Fibroblast of lung (primary cell): ENCODE measurements at places on chromosomes 4 and X. TPM values are rescaled to one million over a fixed set of nuclear protein-coding genes. Genes with fewer than 3 reads are reported as not detected.

ITIH6 gene
- not detected in 2 replicates for polyA plus RNA-seq

- no peaks in the 10 kb centered on the region for H3K36me3 ChIP-seq
- no peaks in the 10 kb centered on the region for H3K27me3 ChIP-seq
- H3K27ac ChIP-seq = no peak overlapping the region
- H3K4me3 ChIP-seq = no peak overlapping the region
These were observed 223.0 kb upstream of the EPHA5 start for GRCh38 chr4:65893271-65893670.

GRCh38 chr4:118801895-118802575, 33.9 kb downstream of the SEC24D start:
- H3K27me3 ChIP-seq = no peaks in the 10 kb centered on the region
- no peak for DNase-seq
- no peak overlapping the region for H3K4me3 ChIP-seq
- H3K27ac ChIP-seq = no peak overlapping the region
- no peaks in the 10 kb centered on the region for H3K4me1 ChIP-seq
- H3K36me3 ChIP-seq = peaks cover 31% of the 10 kb centered on the region

DNA sequence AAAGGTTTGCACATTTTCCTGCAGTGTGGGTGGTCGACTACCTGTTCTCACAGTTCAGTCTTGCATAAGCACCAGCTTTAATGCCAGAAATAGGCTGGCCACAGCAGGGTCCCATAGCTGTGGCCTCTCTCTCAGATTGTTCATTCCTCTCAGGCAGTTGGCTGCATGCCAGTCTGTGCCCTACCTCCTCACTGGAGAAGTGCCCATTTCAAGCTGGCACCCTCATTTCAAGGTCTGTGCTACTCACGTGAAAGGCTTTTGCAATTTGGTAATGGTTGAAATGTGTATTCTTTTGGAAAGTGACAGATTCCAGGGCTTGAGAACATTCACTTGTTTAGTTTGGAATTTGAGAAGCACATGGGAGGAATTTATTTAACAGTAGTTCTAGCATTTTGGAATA, 28.9 kb upstream of the MTMR1 start:
- no peak for DNase-seq
- no peaks in the 10 kb centered on the region for H3K36me3 ChIP-seq
- H3K27ac ChIP-seq = no peak overlapping the region

DNA sequence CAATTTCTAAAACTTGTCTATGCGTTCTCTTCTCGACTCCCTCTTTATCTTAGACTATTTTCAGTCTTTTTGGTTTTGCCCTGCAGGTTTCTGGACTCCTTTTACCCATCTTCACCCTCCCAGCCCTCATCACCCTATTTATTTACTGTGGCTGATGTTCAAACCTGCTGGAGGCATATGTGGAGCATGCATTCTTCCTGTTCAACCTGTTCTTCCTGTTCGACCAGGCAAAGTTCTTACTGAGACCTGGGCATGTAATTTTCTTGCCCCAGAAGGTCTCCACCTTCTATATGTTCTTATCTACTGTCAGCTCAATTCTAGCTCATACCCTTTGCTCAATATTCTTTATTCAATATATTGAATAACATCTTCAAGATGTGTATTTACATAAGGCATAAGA, 69.4 kb upstream of the AGA start:
- no peak overlapping the region for H3K4me3 ChIP-seq
- H3K27ac ChIP-seq = no peak overlapping the region
- H3K4me1 ChIP-seq = no peaks in the 10 kb centered on the region
- DNase-seq = no peak
- no peaks in the 10 kb centered on the region for H3K36me3 ChIP-seq

DNA sequence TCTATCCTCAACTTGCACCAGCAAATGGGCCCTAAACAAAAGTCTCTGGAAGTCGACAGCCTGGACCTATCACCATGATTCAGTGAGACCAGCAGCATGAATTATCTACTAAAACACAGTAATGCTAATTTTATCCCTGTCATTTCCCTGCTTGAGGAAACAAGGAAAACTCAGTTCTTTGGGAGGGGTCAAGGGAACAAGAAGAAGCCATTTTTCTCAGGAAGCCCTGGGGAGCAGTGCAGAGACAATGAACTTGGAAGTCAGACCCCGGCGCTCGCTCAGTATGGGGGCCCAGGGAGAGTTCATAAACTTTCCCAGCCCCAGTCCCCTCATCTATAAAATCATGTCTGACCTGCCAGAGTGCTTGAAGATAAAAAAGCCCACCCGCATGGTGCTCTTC, 50.4 kb downstream of the DCTD start:
- H3K4me1 ChIP-seq = no peaks in the 10 kb centered on the region
- no peak for DNase-seq
- H3K36me3 ChIP-seq = no peaks in the 10 kb centered on the region
- H3K4me3 ChIP-seq = no peak overlapping the region
- no peak overlapping the region for H3K27ac ChIP-seq

PCYT1B gene
- polyA plus RNA-seq = 0.14 and 0.34 TPM in 2 replicates

GRCh38 chr4:46955601-46956000, 37.8 kb downstream of the GABRA4 start:
- DNase-seq = no peak
- no peaks in the 10 kb centered on the region for H3K4me1 ChIP-seq
- no peak overlapping the region for H3K4me3 ChIP-seq

GRCh38 chrX:17842769-17843525, 18.2 kb downstream of the RAI2 start:
- no peaks in the 10 kb centered on the region for H3K4me1 ChIP-seq
- no peak overlapping the region for H3K4me3 ChIP-seq
- H3K27me3 ChIP-seq = no peaks in the 10 kb centered on the region
- H3K36me3 ChIP-seq = no peaks in the 10 kb centered on the region
- H3K27ac ChIP-seq = no peak overlapping the region

DNA sequence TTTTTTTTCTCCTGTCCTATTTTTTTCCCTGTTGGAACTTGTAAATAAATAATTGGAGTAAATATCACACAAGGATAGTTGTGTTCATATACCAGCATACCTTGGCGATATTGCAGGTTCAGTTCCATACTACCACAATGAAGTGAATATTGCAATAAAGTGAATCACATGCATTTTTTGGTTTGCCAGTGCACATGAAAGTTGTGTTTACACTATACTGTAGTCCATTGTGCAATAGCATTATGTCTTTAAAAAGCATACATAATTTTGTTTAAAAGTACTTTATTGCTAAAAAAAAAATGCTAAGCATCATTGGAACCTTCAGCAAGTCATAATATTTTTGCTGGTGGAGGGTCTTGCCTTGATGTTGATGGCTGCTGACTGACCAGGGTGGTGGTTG, 88.6 kb downstream of the GSTCD start:
- no peaks in the 10 kb centered on the region for H3K4me1 ChIP-seq
- H3K27ac ChIP-seq = no peak overlapping the region
- DNase-seq = peak; percentile 60
- no peaks in the 10 kb centered on the region for H3K27me3 ChIP-seq

DNA sequence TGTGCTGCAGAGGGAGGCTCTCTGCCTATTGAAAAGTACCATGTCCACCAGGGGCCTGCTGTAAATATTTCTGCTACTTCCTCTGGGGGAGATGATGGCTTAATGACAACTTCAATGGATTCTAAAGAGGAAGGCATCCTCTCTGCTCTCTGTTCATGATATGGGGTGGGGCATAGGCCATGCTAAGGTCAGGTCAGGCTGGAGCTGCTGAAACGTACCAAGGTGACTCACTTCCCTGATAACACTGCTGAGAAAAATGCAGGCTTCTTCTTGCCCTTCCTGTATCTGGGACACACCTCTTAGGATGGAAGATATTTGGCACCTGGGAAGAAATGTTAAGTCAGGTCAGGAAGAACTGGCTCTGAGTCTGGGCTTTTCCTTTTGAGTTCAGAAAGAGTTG, 31.5 kb downstream of the HS3ST1 start:
- no peaks in the 10 kb centered on the region for H3K27me3 ChIP-seq
- H3K4me1 ChIP-seq = no peaks in the 10 kb centered on the region
- DNase-seq = no peak
- H3K4me3 ChIP-seq = no peak overlapping the region
- no peaks in the 10 kb centered on the region for H3K36me3 ChIP-seq

IQCM gene
- 0.03 TPM in 1 of 2 replicates, not detected in the other for polyA plus RNA-seq

DNA sequence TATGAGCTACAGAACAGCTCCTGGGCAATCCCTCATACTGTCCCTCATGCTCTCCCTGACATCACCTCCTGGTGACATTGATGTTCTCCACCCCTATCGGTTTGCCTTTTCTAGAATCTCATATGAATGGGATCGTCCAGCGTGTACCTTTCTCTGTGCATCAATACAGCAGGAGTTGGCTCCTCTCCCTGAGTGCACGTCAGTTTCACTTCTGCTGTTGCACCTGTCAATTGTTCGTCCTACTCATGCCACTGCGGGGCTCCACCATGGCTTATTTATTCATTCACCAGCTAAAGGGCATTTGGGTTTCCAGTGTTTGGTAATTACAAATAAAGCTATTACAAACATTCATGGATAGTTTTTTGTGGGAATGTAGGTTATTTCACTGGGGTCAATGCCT, 269.1 kb upstream of the ZFP42 start:
- H3K27ac ChIP-seq = no peak overlapping the region
- H3K27me3 ChIP-seq = no peaks in the 10 kb centered on the region
- no peaks in the 10 kb centered on the region for H3K36me3 ChIP-seq
- no peaks in the 10 kb centered on the region for H3K4me1 ChIP-seq
- H3K4me3 ChIP-seq = no peak overlapping the region
- no peak for DNase-seq

DNA sequence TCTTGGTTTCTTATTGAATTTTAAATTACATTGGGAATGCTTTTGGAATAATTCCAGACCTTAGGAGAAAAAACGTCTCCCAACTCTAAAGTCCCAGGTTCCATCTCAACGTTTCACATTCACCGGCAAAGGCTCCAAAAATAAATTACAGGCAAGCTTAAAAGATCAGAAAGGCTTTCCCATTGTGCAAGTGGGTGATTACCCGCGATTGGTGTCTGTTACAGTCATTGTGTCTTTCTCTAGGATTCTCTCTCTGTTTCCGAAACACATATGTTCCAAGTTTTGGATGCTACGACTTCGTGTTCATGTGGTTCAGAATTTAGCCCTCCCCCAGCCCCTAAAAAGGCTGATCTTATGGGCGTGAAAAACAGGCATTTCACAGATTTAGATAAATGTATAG, 41.8 kb downstream of the PALLD start:
- no peak overlapping the region for H3K4me3 ChIP-seq
- no peaks in the 10 kb centered on the region for H3K27me3 ChIP-seq
- H3K4me1 ChIP-seq = peaks cover 2% of the 10 kb centered on the region
- no peak for DNase-seq
- no peaks in the 10 kb centered on the region for H3K36me3 ChIP-seq

DNA sequence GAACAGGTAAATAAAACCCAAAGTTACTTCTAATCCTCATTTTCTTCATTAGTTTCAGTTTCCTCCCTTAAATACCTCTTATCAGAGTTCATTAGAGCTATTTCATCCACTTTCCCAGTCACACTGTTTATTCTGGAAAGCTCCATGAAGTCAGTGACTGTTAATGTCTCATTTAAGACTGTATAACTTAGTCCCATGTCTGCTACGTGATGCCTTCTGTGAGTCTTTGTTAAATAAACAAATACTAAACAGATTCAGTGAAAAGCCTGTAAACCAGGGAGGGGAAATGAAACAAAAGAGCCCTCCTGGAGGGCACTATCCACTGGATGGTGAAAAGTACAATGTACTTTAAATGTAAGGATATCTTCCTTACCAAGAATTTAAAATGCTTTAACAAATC, 24.7 kb downstream of the ACE2 start:
- DNase-seq = peak; percentile 30
- H3K4me3 ChIP-seq = no peak overlapping the region

GRCh38 chr4:26093551-26093950, 179.5 kb downstream of the SMIM20 start:
- no peaks in the 10 kb centered on the region for H3K36me3 ChIP-seq
- H3K4me3 ChIP-seq = no peak overlapping the region
- no peaks in the 10 kb centered on the region for H3K27me3 ChIP-seq
- no peak for DNase-seq

GRCh38 chr4:100269446-100269845, 79.2 kb upstream of the DDIT4L start:
- no peak overlapping the region for H3K4me3 ChIP-seq
- H3K4me1 ChIP-seq = no peaks in the 10 kb centered on the region
- no peak for DNase-seq
- H3K36me3 ChIP-seq = no peaks in the 10 kb centered on the region

DNA sequence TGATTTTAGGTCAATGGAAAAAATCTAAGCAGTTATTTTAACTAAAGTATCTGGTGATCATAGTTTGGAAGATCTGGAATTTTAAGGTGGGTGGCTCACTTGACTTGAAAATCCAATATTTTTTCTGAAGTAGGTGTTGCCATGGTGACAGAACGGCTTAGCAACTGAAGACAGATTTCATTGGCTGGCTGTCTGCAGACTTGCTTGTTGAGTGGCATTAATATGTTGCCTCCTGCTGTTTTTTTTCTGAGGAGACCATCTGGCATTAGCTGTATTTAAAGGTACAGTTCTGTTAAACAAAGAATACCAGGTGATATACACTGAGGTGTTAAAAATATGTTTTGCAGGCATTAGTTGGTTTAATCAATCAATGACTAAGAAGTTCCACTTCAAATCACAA, 19.8 kb downstream of the CPE start:
- no peaks in the 10 kb centered on the region for H3K4me1 ChIP-seq
- H3K27ac ChIP-seq = no peak overlapping the region
- H3K27me3 ChIP-seq = no peaks in the 10 kb centered on the region
- no peak overlapping the region for H3K4me3 ChIP-seq
- DNase-seq = peak; percentile 42

CWH43 gene
- not detected in 2 replicates for polyA plus RNA-seq

GRCh38 chr4:30630431-30630830, 89.7 kb upstream of the PCDH7 start:
- H3K4me3 ChIP-seq = no peak overlapping the region
- H3K4me1 ChIP-seq = no peaks in the 10 kb centered on the region
- DNase-seq = no peak
- no peaks in the 10 kb centered on the region for H3K27me3 ChIP-seq

IL1RAPL1 gene
- polyA plus RNA-seq = 0.25 and 6.1 TPM in 2 replicates

GRCh38 chr4:15436513-15436912, 8.7 kb downstream of the C1QTNF7 start:
- no peak overlapping the region for H3K27ac ChIP-seq
- H3K4me1 ChIP-seq = peaks cover 6% of the 10 kb centered on the region
- no peak overlapping the region for H3K4me3 ChIP-seq
- DNase-seq = peak; percentile 80
- H3K27me3 ChIP-seq = no peaks in the 10 kb centered on the region

SPCS3 gene
- 68.2 and 84.3 TPM in 2 replicates for polyA plus RNA-seq
